ENCODE measurements at places on chromosomes 13 and 19.
A peak's percentile ranks its signal among the peaks of the same experiment; 100 is the strongest.

DNA sequence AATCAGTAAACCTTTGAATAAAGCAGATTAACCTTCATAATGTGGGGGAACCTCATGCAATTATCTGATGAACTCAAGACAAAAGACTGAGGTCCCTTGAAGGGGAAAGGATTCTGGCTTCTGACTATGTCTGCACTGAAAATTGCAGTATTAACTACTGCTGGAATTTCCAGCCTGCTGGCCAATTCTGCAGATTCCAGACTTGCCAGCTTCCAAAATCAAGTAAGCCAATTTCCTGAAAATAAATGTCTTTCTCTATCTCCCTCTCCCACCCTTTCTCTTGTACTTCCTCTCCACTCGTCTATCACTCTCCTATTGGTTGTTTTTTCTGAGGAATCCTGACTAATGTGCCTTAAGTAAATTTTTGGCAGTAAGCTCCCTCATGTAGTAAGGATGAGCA is 1479.9 kb upstream of the PRR20A start:
- no peak for DNase-seq

DNA sequence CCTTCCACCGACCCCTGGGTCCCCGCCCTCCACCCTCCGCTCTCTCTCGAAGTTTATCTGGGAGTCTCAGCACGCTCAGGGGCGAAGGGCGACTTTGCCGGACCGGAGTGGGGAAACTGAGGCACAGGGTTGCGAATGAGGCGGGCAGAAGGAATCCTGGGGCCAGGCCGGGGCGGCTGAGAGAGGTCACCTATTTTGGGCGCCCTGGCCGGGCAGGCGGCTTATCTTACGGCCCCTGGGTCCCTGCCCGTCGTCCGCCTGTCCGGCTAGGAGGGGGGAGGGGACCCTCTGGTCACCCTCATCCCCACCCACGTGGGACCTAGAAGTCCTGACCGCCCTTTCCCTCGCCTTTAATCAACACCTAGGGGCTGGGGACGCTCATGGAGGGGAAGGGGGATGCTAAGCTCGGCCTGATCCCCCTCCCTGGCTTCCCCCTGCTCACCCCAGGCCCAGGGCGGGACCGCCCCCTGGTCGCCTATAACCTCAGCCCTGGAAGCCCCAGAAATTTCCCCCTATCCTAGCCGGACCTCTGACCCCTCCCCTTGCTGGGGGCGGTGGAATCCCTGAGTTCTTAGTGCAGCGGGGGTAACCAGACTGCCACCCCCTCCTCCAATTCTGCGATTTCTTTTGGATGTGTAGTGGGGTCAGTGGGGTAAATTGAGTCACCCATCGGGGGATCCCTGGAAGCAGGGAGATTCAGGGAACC is 556 bp downstream of the TRIP10 start:
- DNase-seq = no peak

DNA sequence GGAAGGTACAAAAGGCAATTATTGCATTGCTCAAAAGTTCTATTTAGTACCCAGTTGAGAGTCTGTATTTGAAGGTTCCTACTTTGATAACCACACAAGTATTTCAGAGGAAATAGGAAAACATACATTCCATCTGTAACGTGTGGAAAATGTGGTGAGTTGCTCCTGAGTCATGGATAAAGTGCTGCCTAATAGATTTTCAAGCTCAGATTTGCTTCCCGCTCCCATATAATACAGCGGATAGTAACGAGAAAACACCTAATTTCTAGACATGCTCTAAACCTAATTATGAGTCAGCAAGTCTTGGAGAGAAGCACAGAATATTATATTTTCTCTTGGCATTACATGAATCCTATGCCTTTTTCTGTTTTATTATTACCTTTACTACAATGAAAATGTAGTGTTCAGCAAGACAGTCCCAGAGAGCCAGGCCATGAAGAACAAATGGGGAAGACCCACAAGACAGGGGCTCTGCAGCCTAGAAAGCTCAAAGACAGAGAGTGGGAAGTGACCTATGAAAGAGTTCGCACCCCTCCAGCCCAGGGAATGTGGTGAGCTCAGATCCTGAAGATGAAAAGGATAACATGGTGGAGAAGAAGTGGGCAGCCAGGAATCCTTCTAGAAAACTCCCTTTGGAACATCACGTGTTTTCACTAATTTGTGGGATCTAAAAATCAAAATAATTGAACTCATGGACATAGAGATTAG is 116.1 kb downstream of the STARD13 start:
- DNase-seq = no peak

DNA sequence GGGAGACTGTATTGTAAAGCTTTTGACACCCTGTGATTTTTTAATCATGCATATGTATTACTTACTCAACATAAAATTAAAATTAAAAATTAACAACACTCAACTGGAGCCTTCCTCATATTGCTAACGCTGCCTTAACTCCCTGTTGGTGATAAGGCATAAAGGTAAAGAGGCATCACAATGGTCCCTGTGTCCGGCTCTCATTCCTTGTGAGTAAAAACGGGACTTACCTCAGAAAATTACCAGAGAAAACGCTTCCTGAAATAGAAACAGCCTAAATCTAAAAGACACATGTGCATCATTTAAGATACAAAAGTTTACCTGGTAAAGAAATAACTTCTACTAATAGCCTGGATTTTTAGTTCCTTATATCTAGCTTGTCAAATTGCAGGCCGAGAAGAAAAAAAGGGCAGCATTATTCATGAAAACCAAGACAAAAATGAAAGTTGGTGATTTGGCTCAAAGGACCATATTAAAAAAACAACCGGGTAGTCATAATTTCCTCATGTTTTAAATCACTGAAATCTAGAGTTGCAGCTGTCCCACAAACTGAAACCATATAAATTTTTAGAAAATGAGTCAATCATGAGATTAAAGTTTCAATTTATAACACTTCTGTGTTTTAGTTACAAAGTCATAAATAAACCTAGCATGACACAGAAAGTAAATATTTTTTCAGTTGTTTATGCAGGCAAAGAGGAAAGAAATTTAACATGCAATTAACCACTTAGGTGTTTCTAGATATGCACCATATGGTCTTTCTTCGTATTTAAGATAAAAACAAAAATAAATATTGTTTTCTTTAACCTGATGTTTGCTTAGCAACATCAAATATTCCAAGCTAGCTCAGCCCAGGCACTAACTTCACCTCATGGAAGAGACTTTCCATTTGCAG is 94.7 kb downstream of the MIPEP start:
- no peak for DNase-seq

GRCh38 chr13:84668637-84669036 is 786.4 kb upstream of the SLITRK1 start:
- no peak for DNase-seq

DNA sequence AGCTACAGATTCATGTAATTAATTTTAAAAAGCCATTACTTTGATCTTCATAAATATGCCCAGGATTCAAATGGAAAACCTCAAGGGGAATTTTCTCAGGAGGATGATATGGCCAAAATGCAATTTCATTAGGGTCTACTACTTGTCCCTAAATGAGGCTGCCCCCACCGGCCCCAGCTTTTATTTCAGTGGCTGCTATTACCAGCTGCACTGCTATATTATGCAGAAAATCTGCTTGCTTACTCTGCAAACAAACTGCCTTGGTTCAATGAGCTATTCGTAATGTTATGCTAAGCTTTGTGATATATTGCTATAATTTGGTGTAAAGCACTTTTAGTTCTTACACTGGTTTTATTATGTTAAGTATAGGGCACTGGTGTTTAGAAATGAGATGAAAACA is 137.3 kb upstream of the TMTC4 start:
- no peak for DNase-seq

DNA sequence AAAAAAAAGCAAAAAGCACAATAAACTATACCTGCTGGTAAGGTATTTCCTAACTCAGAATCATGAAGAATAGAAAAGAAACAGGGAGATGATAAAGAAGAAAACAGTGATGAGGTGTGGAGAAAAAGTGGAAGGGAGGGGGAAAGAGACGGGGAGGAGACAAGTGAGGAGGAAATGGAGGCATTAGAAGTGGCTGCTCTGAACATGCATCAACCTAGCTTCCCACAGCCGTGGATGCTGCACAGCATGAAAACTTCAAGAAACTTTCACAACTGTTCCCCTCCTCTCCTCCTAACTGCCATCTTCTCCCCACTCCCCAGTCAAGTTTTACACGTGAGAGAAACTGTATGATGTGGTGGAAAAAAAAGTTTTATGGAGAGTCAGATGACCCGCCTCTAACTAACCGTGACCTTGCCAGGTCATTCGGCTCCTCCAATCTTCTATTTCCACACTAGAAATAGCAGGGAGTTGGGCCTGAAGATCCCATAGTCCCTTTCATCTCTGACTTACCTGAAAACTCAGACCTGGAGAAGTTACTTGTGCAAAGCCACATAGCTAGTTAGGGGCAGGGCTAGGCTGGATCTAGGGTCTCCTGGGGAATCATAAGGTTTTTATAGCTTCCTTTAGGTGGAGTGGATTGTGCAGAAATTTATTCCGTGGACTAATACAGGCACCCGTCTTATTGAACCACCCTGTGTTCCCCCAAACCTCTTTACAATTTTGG is 461.9 kb downstream of the KLF5 start:
- no peak for DNase-seq

DNA sequence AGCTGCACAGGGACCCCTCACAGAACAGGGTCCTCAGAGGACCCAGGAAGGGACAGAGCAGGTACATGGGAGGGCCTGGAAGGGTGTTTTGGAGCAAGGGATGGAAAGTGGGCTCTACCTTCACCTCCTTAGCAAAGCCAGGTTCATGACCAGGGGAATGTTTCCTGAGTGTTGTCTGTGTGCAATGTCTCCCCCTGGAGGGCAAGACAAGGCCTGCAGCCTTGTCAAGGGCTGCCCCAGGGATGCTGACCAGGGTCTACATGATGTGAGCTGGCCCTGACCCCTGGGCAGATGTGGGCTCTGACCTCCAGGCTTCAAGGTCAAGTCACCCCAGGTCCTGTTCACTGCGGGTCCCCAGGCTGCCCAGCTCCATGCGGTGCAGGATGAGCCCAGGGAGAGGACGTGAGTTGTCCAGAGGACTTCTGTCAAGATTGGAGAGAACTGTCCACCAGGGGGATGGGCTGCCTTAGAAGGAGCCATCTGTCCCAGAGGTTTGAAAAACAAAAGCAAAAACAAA is 1.0 kb upstream of the CEACAM1 start:
- DNase-seq = peak; percentile 40

- no peak for DNase-seq
Measured at GRCh38 chr19:22606954-22607652, 27.0 kb upstream of the ZNF492 start.

DNA sequence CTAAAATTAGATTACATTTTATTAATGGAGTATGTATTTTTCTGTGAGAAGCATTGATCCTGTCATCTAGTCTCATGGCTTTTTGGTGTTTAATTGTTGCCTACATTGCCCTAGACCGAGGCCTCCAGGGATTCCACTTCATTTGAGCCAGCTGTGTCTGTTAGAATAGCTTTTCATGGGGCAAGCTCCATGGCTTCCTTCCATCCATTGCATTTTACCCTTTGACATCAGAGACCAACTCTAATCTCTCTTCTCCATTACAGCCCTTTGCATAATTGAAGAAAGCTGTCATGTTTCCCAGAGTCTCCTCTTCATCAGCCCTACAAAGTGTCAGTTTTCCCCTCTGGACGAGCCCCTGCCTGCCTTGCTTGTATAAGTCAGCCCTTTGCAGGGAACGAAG is 70.6 kb downstream of the MTUS2 start:
- DNase-seq = no peak

- DNase-seq = no peak
Measured at GRCh38 chr19:40804783-40805242, 5.8 kb downstream of the EGLN2 start.

GRCh38 chr13:40143559-40143958 is 488.1 kb downstream of the COG6 start:
- DNase-seq = no peak

DNA sequence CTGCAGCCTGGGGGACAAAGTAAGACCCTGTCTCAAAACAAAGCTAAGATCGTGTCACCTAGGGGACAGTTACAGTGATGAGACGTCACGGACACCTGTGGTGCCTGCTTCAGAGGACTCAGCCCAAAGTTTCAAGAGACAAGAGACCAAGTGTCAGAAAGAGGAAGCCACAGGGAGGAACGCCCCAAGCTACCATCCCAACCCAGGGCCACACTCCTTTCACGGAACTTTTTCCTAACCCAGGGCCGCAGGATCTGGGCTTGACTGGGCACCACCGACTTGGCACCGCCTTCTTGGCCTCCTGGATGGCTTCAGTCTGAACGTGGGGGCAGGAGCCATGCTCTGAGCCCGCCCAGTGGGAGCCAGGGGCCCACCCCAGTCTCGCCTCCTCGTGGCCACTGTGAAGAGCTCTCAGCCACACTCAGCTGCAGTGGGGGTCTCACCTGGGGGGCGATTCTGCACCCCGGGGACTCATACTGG is 8.5 kb downstream of the MOB3A start:
- DNase-seq = no peak

GRCh38 chr19:14118165-14119051 is 846 bp upstream of the PRKACA start:
- DNase-seq = peak; percentile 83
